Left cardiac atrium (tissue), 4 donors: ENCODE measurements at places on chromosomes 1 and 21. TPM values are rescaled to one million over a fixed set of nuclear protein-coding genes. Genes with fewer than 3 reads are reported as not detected.

DNA sequence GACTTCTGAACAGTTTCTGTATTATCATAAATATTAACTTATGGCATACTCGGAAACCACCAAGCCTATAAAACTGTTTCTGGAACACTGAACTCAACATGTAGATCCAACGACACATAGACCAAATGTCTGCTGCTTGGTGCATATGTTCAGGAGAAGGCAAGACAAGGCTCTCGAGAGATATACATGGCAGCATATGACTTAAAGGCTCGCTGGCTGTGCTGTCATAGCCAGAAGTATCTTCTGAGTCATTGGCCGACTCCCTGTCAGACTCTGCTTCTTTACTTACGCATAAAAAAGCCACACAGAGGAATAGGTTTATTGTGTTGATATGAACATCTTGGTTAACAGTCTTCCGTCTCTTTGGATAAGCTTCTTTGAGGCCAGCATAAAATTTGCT lies 60.6 kb downstream of the LYST start:
- DNase-seq: no peak

DNA sequence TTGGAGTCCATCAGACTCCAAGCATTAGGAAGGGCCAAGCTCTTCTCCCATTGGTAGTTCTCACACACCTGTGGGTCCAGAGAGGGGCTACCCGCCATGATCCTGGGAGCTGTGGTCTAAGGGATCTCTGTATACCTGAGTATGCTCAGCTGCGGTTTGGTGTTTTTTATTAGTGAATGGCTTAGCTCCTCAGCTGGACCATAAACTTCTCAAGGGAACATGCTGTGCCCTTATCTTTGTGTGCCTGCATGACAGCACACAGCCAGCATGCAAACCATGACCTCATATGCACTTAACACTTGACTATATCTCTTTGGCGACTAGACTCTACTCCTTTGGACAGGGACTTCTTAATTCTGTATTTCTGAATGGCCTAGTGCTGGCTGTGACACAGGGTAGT lies 94.5 kb downstream of the CD58 start:
- DNase-seq: no peak

DNA sequence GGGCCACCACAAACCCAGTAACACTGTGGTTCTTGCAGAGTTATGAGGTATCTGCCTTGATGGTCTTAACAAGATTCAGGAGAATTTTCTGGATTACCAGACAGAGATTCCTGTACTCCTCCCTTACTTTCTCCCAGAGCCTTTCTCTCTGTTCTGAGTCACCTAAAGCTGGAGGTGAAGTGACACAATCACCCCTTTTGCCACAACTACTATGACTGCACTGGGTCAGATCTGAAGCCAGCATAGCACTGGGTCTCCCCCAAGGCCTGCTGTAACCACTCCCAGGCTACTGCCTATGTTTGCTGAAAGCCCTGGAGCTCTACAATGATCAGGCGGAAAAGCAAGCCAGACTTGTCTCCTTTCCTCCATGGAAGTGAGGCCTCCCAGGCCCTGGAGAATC lies 156.7 kb upstream of the NEGR1 start:
- no peak for DNase-seq

GRCh38 chr1:17877316-17877715 lies 122.2 kb downstream of the ACTL8 start:
- DNase-seq: no peak

DNA sequence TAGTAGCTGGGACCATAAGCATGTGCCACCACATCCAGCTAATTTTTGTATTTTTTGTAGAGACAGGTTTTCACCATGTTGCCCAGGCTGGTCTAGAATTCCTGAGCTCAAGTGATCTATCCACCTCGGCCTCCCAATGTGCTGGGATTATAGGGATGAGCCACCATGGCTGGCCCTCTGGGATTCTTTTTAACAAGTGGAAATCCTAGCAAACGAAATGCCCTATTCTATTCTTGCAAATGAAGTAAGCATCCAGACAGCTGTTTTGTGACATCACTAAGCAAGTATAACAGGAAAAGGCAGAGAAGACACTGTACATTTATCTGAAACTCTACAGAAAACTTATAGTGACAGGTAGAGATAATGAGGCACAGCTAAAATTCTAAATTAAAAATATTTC lies 86.4 kb downstream of the DDAH1 start:
- no peak for DNase-seq

DNA sequence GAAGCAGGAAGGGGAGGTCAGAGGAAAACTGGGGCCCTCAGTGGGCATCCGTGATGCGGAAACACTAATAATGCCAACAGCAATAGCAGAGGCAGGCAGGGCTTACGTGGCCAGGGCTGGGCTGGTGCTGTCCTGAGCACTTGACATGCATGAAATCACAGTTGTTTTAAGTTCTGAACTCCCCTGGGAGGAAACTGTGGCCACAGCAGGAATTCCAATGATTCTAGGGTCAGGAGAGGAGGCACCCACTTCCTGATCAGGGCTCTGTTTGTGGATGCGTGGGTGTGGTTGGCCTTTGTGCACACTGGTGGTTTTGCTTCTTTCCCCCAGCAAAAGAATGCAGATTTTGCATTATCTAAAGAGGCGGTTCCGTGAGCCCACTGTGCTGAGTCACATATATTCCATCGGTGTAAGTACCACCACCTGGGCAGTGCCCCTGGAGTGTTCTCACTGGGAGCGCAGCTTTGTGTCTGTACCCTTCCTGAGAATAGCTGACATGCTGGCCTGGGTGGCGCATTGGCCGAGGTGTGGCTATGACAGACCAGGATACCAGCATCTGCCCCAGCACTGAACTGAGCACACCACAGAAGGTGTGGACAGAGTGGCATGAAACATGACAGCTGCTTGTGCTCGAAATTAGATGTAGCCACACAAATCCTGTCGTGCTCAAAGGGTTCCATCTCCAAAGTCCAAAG lies 71.0 kb downstream of the PDE9A start:
- peak; percentile 51 for DNase-seq

GRCh38 chr1:68049941-68050878 lies at the start of gene DIRAS3:
DIRAS3 (minus strand) TSS chr1:68050627; CDS start chr1:68047297, 3,330 bp downstream.
- DNase-seq: no peak

- DNase-seq: no peak
Measured at GRCh38 chr1:117051224-117052064, 8.7 kb upstream of the TTF2 start.

- no peak for DNase-seq
Measured at GRCh38 chr1:169363046-169363730, 4.4 kb downstream of the NME7 start.

DNA sequence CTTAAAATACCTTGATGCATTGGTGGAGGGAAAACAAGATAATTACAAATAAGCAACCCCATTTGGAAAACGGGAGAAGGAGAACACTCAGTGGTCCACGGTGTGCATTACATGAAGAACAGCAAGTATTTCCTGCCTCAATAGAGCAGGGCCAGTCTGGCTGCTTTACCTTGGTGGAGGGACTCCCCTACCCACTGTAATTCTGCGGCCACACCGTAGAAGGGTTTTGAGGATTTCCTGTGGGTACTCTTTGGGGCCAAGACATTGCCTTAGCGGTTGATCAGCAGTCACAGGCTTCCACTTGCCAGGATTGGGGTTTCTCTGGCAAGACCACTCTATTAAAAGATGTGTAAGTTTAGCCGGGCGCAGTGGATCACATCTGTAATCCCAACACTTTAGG lies 16.3 kb upstream of the TMEM54 start:
- no peak for DNase-seq

- no peak for DNase-seq
Measured at GRCh38 chr1:154769193-154769895, 100.7 kb downstream of the KCNN3 start.

DNA sequence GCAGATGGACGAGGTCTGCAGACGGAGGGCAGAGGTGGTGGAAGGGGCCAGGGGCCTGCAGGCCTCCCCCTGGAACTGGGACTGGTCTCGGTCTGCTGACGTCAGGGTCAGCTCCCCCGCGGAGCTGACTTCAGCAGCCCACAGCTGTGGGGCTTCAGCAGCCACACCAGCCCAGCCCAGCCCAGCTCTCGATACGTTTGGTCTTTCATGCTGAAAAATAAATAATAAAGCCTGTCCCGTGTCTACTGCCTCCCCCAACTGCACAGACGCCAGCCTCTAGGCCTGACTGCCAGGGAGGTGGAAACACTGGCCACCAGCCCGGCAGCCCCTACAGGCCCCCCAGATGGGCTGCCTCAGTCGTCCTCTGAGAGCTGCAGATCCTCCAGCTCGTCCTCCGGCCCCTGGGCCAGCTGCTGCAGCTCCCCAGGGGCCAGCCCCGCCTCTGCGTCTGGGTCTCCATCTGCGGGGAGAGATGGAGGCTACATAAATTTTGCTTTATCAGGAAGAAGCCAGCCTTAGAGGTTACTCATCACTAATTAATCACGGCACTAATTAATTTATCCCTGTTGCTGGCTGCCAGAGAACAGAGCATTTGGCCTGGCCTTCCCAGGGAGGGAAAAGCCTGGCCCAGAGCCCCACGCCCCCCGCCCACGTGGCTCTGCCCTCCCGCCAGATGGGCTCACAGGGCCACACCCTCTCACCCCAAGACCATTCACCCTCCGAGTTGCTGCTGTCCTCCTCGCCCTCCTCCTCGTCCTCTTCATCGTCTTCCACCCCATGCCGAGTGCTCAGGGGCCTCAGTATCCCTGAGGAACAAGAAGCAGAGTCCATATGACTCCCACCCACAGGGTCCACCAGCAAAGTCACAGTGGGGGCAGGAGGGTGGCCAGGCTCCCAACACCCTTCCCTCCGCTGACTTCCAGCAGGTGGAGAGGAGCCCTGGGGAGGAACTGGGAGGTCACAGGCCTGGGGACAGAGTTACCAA lies 14.4 kb downstream of the NOC2L start:
- DNase-seq: peak; percentile 70

DNA sequence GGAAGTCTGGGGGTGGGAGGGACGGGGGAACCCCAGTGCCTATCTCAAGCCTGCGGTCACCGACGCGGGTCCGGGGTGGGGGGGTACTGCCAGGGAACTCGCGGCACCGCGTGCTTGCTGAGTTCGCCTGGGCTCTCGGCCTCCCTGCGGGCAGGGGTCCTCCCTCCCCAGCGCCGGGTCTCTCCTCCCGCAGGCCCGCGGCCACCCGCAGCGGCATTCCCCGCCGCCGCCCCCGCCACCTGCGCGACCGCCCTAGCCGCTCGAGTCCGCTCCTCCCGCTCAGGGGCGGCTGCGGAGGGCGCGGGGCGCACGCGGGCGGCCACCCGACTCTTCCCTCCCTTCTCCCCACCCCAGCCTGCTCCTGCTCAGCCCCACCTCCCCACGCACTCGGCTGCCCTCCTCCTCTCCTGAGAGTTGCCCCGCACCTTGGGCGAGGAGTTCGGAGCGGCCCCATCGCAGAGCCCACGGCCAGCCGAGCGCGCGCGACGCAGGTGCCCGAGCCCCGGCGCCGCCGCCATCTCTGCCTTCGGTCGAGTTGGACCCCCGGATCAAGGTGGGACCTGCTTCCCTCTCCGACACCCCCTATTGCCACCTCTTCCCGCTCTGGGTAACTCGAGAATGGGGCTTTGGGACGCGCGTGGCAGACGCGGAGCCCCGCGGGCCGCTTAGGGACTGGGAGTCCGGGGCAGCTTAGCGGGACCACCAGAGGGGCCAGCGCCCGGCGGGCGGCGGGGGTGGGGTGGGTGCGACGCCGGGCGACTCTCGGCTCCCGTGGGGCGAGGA lies 105.0 kb downstream of the LEPR start:
- DNase-seq: peak; percentile 44

DNA sequence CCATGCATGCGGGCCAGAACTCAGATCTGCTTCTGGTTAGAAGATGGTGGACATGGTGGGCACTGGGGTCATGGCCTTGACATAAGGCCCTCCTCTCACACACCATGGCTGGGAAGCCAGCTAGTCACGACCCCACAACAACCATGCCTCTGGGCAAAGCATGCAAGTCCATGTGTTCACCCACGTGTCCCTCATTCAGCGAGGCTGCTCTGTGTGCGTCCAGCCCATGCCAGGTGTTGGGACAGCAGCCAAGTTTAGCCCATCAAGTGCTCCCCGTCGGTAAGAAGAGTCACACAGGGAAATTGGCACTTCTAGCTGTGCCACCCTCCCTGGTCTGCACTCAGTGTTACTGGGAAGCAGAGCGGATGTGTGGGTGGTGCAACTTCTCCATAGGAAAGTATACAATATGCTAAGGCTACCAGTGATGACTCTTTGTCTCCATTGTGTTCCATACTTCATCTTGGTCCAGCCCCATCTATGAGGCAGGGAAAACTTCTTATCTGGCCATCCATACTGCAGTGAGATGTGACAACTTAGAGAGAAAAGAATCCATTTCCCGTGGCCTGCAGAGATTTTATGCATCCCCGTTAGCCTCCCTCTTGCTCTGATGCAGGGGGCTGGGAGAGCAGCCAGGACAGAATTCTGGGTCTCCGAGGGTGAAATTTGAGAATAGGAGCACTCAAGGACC lies 198.0 kb downstream of the GRIK3 start:
- DNase-seq: no peak

- no peak for DNase-seq
Measured at GRCh38 chr1:89962742-89963075, 32.2 kb upstream of the ZNF326 start.

GRCh38 chr1:81802707-81803430 lies 2.1 kb downstream of the ADGRL2 start:
- DNase-seq: peak; percentile 78

- DNase-seq: no peak
Measured at GRCh38 chr1:152855661-152856060, 4.1 kb upstream of the LCE7A start.

DNA sequence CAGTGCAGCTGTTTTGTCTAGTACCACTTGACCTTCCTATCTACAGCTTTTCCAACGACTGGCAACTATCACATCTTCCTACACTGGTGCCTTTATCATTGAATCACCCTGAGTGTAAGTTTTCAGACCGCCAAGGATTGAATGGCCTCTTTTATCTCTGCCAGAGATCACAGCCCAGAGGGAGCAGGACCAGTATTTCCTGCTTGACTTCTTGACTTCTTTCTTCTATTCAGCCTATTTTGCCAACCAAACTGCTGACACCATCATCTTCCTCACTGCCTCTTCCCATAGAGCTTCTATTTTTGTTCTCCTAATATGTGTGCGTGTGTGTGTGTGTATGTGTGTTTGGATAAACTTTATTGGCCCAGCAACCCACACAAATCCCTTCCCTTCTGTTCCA lies 53.8 kb downstream of the SERBP1 start:
- no peak for DNase-seq

Gene PTGER3
- total RNA-seq: 22.6 TPM

Gene BCAR3
- total RNA-seq: 17.5 TPM

Gene COL16A1
- 27.5 TPM for total RNA-seq

Gene PTPRC
- 24.2 TPM for total RNA-seq

Gene FCRL6
- 1.1 TPM for total RNA-seq

Gene RXFP4
- total RNA-seq: not detected

Gene GBP2
- total RNA-seq: 24.0 TPM

Gene SGIP1
- total RNA-seq: 4.9 TPM

Gene RAB42
- 2.7 TPM for total RNA-seq
